ENCODE measurements at places on chromosomes 16 and 17.

- peak; percentile 59 for DNase-seq
These were observed at the start of gene ITGB4 for GRCh38 chr17:75720656-75721462. ITGB4 (plus strand) TSS chr17:75721459; CDS start chr17:75724704, 3,245 bp downstream.

DNA sequence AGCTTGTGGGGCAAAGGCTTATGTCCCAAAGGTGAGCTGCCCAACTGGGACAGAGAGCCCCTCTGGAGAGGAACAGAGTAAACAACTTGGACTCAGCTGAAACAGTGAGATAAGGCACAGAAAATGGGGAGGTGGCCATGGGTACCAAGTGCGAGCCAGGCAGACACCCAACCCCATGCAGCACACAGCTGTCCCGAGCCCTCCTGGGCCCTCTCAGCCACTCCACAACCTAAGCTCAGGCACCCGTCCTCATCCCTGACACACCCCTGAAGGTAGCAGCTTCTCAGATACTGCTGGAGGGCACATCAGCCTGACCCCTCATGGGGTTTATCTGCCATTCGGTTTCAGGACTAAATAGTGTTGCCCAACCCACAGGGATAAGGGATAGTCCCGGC lies 4.8 kb upstream of the GFOD2 start:
- no peak for DNase-seq

DNA sequence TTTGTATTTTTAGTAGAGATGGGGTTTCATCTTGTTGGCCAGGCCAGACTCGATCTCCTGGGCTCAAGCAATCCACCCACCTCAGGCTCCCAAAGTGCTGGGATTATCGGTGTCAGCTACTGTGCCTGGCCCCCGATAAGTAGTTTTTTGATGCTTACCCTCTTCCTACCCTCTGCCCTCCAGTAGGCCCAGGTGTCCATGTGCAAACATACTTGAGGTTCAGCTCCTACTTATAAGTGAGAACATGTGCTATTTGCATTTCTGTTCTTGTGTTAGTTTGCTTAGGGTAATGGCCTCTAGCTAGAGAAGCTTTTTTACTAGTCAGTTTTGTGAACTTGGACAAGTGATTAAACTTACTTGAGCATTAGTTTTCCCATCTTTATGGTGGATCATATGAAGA lies 136.8 kb downstream of the HS3ST4 start:
- DNase-seq = no peak

DNA sequence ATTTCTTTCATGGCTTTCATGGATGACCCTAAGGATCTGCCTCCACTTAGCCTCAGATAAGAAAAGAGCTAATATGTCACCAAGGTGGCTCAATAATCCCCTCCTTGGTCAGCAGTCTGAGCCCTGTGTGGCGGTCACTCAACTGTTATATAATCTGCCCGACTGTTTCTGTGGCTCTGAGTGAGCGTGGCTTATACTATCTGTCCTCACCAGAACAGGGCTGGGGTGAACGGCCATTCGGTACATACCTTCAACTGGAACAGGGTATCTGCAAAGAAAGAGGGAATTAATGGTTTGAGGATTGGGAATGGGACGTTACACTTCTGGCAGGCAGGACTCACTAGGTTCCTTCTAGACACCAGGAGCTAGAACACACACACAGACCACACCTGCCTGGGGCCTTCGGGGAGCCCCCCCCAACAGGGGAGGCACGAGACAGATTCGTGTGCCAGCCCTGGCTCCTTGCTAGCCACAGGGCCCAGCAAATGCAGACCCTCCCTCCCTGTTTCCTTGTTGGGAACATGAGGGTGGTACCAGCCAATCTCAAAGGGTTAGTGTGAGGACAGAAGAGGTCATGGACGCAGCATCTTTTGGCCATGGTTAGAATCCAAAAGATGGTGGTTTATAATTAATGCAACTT lies 3.7 kb downstream of the CHMP1A start:
- no peak for DNase-seq

GRCh38 chr16:14446796-14447195 lies 183.3 kb downstream of the PARN start:
- DNase-seq = no peak

DNA sequence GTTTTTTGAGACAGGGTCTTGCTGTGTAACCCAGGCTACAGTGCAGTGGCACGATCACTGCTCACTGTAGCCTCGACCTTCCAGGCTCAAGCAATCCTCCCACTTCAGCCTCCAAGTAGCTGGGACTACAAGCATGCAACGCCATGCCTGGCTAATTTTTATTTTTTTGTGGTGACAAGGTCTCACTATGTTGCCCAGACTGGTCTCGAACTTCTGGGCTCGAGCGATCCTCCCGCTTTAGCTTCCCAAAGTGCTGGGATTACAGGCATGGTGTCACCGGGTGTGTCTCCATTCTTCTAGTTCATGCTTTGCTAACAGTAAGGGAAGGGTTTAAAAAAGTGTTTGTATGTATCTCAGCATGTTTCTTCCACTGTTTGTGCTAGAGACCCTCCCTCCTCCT lies 101.8 kb downstream of the HIC1 start:
- DNase-seq = no peak

DNA sequence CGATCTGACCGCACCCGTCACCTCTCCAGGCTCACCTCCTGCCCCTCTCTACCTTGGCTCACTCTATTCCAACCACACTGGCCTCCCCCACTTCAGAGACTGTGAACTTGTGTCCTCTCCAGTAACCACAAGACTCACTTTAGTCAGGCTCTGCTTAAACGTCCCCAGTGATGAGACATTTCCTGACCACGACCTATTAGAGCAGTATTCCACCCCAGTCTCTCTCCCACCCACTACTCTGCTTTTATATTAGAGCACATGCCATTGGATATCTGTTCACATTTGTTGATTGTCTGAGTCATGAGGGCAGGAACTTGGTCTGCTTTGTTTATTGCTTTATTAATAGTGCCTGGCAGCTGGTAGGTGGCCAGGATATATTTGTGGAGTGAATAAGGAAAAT lies 20.1 kb downstream of the COX11 start:
- DNase-seq = no peak

- DNase-seq = no peak
These were observed 22.2 kb downstream of the KRT23 start for GRCh38 chr17:40915199-40915661.

- no peak for DNase-seq
These were observed 794 bp upstream of the CPNE7 start for GRCh38 chr16:89574681-89575246.

- no peak for DNase-seq
These were observed 72.6 kb downstream of the SYCE1L start for GRCh38 chr16:77271532-77272426.

GRCh38 chr16:22886927-22887326 lies 73.0 kb downstream of the HS3ST2 start:
- no peak for DNase-seq

DNA sequence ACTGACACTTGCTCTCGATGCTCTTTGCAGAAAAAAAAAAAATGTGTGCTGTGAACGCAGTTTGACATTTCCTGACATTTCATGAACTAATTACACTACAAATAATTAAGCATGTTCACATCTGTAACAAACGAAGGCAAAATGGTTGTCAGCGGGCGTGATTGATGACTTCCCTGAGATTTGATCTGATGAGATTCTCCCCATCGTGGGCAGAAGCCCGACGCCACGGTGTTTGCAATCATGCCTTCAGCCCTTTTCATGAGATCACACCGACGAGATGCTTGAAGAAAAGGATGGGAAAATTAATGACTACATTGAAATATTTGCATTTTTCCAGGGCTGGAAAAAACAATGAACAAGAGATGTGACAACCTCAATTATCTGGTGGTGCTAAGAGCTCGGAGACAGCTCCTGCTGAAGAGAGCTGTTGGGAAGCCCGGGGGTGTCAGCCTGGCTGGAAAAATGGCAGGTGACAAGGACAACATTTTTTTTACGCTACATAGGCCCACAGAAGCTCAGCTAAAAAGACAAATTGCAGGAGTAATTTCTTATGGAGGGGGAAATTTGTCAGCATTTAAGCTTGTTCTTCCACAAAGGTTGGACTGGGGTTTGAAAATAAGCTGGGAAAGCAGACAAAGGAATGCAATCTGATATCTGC lies 259.4 kb upstream of the IRX3 start:
- DNase-seq = no peak

DNA sequence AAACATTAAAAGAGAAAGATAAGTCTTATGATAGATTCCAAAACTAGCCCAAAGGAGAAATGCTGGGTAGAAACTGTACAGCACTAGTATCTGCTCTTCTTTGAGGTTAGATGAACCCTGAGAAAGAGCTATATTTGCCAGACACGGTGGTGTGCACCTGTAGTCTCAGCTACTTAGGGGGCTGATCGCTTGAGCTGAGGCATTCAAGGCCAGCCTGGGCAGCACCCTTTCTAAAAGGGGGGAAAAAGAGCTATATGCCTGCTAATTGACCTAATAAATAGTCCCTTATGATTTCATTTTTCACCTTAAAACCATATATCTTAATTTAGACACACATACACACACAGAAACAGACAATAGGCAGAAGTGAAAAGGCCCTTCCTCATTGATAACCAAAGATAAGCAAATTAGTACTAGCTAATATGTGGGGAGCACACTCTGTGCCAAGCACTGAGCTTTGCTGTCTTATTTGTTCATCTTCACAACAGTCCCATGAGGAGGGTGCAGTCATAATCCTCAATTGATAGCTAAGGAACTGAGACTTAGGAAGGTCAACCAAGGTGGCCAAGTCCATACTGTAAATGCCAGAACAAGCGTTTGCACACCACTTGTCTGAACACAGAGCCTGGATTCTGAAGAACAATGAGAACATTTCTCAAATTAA lies 56.6 kb upstream of the NLK start:
- DNase-seq = no peak

DNA sequence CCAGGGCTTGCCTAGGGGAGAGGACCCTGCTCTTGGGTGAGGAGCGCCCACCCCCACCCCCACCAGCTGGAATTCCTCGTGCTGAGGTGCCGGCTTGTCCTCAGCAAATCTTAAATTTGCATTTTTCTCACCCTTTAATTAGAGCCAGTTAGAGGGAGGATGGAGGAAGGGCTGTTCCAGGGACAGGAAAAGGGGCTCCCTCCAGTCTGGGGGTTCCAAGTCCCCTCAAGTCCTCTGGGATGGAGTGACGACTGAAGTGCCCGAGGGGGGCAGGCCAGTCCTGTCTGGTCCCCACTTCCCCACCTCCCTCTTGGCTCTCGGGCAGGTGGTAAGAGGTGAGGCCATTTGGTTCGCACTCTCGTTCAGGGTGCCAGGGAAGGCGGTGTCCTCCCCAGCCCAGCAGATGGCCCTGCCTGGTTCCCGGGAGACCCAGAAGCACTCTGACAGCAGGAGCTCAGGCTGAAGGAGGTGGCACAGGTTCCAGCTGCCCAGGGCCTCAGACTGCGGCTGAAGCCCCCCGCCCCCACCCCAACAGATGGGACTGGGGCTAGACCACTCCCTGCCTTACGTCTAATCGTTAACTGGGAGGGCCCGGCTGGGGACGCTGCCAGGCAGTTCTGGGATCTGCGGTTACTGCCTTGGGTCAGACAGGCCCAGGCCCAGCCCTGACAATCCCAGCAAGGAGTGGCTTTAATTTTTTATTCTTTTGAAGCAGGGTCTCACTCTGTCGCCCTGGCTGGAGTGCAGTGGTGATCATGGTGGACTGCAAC lies 2.2 kb downstream of the RAB26 start:
- DNase-seq = no peak

DNA sequence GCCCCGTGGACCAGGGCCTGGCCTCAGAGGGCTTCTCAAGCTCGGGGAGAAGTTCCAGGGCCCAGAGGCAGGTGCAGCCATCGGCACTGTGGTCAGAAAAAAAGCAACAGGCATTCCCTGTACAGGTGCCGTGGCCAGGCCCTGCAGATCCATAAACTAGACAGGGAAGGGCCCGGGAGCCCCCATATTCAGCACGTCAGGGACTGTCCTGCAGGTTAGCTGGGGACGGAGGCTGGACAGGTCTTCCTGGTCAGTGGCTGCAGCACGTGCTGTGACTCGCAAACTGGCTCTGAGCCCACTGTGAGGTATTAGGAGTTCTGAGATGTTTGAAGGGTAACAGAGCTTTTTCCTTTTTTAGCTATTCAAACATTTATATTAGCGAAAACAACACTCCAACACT lies 15.0 kb upstream of the C16orf95 start:
- no peak for DNase-seq

DNA sequence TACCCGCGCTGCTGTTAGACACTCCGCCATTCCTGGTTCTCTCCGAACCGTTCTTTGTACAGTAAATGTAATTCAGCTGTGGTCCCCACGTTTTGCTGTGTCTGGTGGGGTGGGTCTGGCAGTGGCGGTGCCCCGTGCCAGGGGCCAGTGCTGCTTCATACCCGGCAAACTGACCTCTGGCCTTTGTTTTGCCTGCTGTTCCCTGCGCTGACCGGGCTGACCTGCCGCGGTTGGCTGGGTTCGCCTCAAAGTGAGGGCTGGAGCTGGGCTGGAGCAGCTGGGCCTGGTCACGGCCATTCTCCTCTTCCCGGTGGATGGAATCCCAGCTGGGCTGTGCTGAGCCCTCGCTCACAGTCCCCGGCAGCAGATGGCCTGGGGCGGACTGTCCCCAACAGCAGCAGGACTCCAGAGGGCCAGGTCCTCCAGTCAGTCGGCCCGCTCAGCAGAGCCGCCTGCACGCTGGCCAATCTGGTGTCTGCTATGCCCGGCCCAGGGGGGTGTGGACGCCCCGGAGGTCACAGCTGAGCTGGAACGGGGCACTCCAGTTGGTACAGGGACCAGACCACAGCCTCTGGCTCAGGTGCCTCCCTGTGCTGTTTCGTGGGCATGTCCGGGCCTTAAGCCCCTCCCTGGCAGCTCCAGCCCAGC lies 1.5 kb upstream of the WFIKKN1 start:
- no peak for DNase-seq

- no peak for DNase-seq
These were observed 8.4 kb upstream of the CRYBA1 start for GRCh38 chr17:29238133-29238850.

DNA sequence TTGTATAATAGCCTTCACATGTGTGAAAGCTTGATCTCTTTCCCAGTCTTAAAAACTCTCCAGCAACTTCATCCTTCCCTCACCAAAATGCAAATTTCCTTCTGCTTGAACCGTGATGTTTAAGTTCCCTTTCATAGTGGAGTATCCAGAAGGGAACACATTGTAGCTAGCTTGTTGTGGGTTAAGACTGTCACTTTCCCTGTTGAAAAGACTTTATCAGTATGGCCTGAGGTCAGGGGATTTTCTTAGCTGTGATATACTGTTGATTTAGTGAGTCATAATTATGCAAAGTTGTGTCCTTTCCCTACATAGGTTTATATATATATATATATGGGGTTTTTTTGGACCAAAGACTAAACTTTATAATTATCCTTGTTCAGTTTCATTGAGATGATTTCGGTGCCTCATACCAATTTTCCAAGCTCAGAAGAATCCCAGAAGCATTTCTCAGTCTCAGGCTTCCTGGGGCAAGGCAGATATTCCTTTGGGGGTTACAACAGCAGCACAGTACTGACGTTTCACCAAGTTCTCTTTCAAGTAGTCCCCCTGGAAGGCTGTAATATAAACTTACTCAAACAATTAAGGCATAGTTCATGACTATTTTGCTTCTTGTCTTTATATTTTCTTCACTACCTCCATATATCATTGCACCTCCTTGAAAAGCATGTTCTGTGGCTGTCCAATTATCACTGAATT lies 35.7 kb downstream of the ESRP2 start:
- no peak for DNase-seq

GRCh38 chr17:20920815-20921199 lies 122.0 kb downstream of the USP22 start:
- no peak for DNase-seq

Measured in naive thymus-derived CD4-positive, alpha-beta T cell (primary cell).